Panc1 (cell line): ENCODE measurements at places on chromosomes 6 and 20.

DNA sequence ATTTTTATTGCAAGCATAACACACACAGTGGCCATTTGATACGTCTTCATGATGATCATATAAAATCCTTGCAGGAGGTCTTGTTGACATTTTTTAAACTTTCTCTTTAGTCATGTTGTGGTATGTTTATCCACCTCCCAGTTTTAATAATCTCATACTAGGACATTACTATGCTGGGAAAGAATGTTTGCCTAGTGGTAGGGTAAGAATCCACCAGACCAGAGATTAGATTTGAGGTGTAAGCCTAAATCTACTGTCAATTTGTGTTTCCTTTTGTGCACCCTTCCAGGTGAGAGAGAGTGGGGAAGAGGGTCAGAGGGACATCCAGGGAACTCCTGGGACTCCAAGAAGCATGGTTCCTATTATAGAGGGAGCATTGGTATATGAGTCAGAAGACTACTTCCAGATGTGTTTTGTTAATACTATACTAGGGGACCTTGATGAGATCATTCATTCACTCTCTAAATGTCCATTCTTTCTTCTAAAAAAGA is 298.3 kb upstream of the SASH1 start:
- no peak for DNase-seq

DNA sequence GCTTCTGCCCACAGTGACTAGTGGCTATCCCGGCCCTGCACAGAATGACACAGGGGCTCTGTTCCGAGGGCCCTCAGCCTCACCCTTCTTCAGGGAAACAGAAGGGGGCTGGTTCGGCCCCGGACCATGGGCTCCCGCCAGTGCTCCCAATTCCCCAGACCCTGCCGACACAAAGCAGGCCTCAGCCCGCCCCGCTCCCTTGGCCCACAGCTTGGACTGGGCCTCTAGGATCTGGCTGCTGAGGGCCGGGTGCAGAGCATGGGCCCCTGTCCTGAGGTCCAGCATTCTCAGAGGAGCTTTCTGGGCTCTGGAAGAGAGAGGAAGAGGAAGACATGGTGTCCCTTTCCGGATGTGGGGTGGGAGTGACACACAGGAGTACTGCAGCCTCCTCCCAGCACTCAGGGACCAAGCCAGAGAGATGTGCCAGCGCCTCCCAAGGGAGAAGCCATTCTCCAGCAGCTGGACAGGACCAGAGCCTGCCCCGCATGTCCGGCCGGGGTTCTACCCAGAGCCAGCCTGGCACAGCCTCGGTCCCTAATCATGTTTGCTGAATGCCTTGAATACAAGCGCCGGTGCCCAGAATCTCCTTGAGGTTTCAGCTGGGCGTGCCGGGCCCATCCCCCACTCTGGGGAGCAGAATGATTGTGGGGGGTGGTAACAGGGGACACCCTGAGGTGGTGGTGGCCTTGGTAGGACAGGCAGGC is 23.9 kb downstream of the C20orf203 start:
- no peak for DNase-seq

- no peak for DNase-seq
These were observed 40.1 kb downstream of the CYP24A1 start for GRCh38 chr20:54133434-54134427.

GRCh38 chr6:29815118-29815750 is 12.4 kb upstream of the HLA-G start:
- no peak for DNase-seq

- no peak for DNase-seq
These were observed 187.1 kb downstream of the EYA4 start for GRCh38 chr6:133428295-133428694.

- DNase-seq = no peak
These were observed 654.8 kb downstream of the UTRN start for GRCh38 chr6:144939921-144940320.
